Stimulated activated CD4-positive, alpha-beta T cell treated with anti-CD3 and anti-CD28 coated beads, TNF-alpha, amount 100 ng/mL, for 48 hours (primary cell): ENCODE measurements at places on chromosomes 2 and 18.

DNA sequence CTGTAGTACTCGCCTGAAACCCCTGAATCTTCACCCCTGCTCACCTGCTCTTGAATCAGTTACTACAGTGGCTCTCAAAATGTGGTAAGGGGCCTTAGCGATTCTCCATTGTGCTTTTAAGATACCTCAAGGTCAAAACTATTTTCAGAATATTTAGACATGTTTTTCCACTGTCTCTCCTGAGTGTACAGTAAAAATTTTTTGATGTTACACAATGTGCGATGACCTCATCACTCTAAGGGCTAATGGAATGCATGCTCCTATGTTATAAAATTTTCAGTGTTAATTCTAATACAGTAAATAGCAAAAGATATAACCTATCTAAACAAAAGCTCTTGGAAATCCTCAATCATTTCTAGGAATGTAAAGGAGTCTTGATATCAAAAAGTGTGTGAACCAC lies 336.9 kb upstream of the PKDCC start:
- no peak for DNase-seq

DNA sequence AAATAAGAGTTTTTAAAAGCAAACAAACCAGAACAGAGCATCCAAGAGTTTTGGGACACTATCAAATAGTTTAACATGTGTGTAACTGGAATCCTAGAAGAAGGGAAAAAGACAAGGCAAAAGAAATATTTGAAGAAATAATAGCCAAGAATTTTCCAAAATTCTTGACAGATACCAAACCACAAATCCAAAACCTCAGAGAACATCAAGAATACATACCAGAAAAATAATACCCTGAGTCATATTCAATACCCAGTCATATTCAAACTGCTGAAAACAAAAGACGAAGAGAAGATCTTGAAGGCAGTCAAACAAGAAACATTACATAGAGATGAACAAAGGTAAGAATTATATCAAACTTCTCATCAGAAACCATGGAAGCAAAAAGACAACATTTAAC lies 22.9 kb downstream of the INO80C start:
- no peak for DNase-seq

- no peak for DNase-seq
Observed at GRCh38 chr2:82879803-82880202, 1579.3 kb downstream of the SUCLG1 start.

DNA sequence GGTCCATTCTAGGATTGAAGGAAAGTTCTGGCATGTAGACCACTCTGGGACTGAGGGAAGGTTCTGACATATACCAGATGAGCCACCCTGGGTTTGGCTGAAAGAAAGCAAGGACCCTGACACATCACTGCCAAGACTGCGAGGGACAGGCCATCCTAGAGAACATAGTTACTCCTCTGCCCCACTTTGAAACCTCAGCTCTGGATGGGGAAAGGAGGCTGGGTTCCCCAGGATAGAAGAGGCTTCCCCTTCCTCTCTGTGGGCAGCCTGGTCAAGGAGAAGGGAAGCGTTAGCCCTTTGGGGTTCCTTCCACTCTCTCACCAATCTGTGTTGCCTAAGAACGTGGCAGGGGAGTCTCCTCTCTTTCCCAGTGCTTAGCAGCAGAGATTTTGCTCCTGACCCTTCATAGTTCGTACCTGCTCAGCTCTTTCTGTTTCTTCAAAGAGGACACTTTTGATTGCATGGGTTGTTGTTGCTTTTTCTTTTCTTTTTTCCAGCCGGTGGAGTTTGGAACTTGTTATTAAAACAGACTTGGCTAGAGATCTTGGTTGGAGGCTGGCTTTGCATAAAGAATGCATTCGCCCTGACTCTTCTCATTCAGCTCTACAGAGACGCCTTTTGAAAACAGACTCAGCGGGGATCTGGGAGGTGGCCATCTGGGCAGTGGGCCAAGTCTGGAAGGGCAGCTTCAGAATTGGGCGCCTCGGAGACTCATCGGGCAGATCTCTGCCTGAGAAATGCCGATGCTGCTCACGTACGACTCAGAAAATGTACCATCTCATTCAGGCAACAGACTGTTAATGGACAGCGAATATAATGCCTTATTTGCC lies 166.1 kb downstream of the CLIP4 start:
- DNase-seq: no peak

- DNase-seq: no peak
Observed at GRCh38 chr2:240412211-240412861, 23.1 kb upstream of the GPC1 start.

DNA sequence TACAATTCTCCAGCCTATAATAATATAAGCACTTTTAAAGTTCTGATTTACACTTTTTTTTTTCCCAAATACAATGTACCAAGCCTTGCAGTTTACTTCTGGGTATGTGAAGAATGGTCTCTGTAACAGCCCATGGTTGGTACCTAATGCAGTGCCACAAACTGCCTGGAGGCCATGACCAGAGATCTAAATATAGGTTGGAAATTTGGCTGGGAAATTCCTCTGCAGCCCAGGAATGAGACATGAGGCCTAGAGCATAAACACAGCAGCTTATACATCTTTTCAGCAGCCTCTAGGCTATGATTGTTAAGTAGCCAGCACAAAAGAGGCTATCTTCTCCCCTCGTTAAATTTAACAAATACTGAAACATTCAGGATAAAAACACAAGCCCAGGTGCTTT lies 432.0 kb upstream of the FAM98A start:
- no peak for DNase-seq

DNA sequence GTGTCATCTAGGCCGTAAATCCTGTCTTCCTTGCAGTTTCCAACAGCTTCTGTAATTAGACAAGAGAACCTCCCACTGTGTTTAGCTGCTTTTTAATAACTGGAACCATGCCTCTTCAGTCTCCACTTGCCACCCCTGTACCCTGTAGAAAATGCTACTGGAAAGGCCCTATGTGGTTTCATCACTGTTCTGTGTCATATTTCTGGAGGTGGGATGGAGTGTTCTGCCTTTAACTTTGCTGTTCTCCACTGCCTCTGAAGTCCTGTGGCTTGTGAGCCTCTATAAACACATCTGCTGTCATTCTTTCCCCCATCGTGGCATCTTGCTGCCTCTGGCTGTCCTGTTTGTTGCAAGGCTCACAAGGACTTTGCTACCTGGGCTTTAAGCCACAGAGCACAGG lies 17.9 kb downstream of the MGAT5 start:
- DNase-seq: no peak

GRCh38 chr18:32262092-32262491 lies 72.3 kb downstream of the MEP1B start:
- no peak for DNase-seq

DNA sequence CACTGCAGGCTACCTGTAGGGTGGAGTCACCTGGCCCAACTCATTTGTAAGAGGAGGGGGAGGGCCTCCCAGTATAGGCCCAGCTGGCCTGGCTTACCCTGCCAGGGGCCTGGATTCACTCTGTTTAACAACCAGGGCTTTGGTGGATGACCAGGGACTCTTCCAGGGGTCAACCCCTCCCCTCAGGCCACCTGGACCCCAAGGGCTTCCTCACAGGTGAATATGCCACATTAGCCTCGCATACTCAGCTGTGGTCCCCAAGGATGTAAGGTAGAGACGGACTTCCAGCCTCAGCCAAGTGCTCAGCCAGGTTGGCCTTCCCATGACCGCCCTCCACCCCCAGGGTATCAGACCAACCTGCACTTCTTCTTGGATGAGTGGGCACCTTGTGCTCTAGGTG lies 8.8 kb upstream of the SH3RF3 start:
- DNase-seq: no peak

- no peak for DNase-seq
Observed at GRCh38 chr2:240567137-240567871, 980 bp upstream of the RNPEPL1 start.

- DNase-seq: no peak
Observed at GRCh38 chr18:23920054-23920453, 94.5 kb upstream of the TTC39C start.

GRCh38 chr2:196224756-196225155 lies 53.4 kb upstream of the STK17B start:
- no peak for DNase-seq

GRCh38 chr2:100178864-100179263 lies 36.5 kb upstream of the AFF3 start:
- no peak for DNase-seq

DNA sequence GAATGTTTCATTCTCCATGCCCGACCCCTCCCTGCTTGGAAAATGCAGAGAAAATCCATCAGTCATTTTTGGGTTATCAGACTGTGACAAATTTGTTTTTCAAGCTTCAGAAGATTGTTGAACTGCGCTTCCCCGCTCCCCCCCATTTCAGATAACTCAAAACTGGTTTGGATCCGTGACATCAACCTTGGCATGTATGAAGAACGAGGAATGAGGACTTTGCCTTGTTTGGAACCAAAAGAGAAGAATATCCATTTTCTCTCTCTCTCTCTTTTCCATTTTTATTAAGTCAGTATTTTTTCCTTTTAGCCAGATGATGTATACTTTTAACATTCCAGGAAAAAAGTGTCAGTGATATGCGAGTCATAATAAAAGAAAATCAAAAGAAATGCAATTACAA lies 171.6 kb downstream of the BCL2 start:
- no peak for DNase-seq

DNA sequence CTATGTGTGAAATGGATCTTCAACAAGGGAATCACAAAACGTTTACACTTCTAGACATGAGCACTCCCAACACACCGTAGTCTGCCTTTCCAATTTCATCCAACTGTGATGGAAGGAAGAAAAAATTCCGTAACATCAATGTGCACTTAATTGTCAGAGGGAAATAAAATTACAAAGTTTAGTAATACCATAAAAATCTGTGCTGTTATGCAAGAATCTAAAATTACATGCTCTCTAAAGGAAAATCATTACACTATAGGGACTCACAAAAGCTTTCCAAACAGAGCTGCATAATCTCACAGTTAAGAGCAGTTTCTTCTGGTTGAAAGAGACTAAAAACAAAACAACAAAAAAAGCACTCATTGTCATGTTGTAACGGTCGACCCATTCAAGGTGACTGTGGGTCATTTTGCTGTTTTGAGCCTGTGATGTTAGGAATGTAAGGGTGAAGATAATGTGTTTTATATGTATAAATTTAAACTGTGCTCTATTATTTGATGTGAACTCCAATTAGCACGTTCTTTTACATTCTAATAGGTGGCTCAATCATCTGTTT lies 698.0 kb downstream of the TDRD15 start:
- DNase-seq: no peak

DNA sequence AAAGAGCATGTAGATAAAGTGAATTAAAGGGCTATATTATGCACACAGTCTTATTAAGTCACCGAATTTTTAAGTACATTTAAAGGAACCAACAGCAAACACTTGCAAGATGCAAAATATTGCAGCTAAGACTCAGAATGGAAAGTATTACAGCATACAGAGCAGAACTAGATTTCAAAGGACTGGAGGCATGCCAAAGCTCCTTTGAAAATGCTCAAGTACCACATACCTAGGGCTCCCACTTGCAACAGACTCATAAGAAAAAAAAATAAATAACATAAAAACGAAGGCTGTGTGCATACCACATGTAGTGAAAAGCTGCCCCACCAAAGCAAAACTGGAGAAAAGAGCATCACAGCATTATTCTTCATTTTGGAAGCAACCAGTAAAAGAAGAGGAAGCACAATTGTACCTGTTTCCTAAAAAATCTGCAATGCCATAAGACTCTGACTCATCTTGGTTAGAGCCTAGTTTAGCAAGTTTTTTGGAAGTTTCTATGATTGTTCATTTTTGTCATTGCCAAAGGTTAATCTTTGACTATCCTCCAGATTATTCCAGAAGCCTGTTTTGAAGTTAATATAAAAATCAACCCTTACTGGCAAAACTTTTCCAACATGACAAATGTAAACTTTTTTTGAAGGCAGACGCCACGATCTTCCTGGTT lies 306.0 kb upstream of the COL3A1 start:
- no peak for DNase-seq

DNA sequence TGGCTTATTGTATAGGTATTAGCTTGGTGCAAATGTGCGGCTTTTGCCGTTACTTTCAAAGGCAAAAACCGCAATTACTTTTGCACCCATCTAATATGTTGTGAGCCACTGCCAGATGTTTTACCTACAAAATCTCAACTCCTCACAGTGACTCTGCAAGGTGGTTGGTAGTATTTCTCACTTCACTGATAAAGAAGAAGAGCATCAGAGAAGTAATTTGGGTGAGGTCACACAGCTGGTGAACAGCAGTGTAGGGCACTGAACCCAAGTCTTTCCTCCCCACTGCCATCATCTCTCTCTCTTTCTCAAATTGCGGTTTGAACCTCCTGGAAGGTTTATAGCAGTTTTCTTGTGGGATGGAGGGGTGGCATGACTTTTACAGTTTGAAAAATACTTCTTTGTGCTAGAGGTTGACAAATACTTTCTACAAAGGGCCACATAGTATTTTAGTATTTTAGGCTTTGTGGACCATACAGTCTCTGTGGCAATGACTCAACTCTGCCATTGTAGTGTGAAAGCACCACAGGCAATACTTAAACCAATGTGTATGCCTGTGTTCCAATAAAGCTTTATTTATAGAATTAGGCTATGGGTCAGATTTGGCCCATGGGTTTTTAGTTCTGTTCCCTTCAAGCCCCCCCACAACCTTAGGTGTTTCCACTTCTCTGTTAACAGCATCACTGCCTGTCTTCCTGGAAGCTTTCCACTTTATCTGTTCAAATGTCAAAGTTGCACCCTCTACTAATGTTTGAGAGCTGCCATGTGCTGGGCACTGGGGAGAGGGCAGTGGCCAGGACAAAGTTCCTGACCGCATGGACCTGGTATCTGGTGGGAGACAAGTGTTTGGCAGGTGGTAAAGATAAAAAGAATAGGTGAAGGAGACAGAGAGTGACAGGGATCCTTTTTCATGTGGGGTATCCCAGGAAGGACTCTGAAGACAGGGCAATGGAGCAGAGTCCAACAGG lies 30.1 kb downstream of the FHOD3 start:
- DNase-seq: no peak

DNA sequence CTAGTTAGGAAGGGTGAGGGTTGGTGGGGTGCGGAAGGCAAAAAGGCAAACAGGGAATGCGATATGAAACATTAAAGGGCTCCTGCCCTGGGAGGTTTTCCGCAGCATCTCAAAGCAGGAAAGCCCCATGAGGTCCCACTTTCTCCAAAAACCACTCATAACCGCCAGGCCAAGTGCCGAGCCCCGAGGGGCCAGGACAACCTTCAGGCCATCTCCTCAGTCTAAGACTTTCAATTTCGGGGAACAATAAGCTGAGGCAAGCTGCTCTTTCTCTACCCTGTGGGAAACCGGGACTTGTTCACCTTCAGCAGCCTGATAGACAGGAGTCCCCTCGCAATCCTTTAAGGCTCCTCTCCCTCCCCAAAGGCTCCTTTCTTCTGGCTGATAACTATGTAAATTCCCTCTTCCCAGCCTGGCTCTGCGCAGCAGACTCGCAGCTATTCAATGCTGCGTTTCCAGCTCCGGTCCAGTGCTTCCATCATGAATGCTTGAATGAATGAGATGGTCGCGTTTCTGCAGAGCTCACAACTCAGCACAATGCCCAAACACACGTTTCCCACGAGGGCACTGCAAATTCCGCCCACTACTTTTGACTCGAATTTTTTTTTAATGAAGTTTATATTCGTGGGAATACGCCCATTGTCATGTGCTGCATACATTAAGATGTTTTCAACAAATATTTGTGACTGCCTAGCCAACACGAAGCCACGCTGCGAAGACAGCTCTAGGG lies 1.4 kb downstream of the LAMA1 start:
- DNase-seq: no peak

- DNase-seq: no peak
Observed at GRCh38 chr2:239603411-239604356, 202.9 kb upstream of the HDAC4 start.

GRCh38 chr2:46029332-46029811 lies 267.8 kb upstream of the EPAS1 start:
- no peak for DNase-seq

GRCh38 chr2:47696478-47696831 lies 86.5 kb upstream of the MSH6 start:
- no peak for DNase-seq

- no peak for DNase-seq
Observed at GRCh38 chr2:199457147-199458008, at the start of gene SATB2. TSS of gene SATB2 (minus strand) at chr2:199457939. CDS start at chr2:199456037, 1,902 bp downstream.
